ENCODE measurements at places on chromosomes 11 and 22.

DNA sequence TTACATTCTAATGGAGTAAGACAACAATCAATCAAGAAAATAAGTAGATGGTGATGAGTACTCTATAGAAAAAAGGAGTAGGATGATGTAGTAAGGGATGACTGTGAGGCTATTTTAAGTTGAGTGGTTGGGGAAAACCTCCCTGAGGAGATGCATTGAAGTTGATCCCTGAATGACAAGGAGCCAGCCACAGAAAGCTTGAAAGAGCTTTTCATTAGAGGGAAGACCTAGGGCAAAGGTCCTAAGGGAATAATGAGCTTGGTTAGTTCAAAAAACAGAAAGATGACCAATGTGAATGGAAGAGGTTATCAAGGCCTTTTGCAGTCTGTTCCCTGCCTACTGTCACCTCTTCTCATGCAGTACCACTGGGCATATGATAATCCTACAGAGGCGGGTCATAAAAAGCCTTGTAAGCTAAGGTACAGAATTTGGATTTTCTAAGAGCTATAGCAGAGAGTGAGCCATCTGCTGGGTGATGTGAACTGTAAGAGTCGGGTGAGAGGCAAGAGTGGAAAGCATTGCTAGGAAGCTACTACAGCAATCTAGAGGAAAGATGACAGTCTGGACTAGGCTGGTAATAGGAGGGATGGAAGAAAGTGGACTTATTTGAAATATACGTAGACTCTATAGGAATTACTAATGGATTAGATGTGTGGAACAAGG, 3.1 kb downstream of the PPP2R1B start:
- DNase-seq, result no peak

- DNase-seq, result no peak
Measured at GRCh38 chr11:70694371-70694770, 296.0 kb downstream of the CTTN start.

GRCh38 chr11:77180346-77180745, 52.3 kb downstream of the MYO7A start:
- DNase-seq, result no peak

DNA sequence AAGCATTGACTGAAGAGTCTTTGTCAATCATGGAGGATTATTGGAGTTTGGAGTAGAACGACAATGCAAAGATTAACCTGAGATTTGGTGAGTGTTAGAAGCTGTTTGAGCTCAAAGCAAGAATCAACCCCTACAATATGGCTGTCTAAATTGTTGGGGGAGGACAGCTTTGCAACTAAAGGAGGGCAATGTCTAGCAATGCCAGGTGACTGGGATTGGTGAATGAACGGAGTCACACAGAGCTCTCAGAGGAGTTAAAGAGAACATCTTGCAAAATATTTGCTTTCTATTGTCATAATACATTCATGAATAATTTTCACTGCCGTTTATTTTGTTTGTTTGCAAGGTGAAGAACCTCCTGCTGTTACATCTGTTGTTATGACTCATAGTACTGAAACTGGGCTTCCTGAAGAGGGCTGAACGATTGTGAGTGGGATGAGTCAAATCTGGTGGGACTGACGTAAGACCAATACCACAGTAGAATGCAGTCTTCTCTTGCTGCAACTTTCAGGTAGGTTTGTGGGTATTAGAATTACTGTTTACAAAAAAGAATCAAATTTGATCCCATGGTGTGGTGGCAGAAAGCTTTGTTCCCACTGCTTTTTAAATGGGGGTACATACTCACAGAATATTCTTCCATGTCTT, 281.9 kb downstream of the CADM1 start:
- DNase-seq, result no peak
